ENCODE measurements at places on chromosomes 12 and 14.
A peak's percentile ranks its signal among the peaks of the same experiment; 100 is the strongest.

DNA sequence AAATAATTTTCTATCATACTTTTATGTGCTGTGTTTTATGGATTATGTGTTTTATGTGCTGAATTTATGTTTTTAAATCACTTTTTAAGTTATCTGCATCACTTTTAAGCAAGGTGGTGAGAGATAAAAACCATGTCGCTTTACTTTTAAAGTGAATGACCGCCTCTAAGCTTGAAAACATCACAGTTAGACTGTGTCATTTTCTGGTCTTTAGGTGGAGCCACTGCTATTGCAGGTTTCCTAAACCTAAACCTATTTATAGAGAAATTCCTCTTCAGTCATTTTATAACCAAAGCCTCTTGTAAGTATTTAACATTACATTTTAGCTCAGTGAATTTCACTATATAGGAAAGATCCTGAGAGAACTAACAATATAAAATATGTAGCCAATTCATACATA lies 21.0 kb upstream of the MDM2 start:
- no peak for DNase-seq

- no peak for DNase-seq
Measured at GRCh38 chr12:96749999-96750398, 157.1 kb upstream of the NEDD1 start.

DNA sequence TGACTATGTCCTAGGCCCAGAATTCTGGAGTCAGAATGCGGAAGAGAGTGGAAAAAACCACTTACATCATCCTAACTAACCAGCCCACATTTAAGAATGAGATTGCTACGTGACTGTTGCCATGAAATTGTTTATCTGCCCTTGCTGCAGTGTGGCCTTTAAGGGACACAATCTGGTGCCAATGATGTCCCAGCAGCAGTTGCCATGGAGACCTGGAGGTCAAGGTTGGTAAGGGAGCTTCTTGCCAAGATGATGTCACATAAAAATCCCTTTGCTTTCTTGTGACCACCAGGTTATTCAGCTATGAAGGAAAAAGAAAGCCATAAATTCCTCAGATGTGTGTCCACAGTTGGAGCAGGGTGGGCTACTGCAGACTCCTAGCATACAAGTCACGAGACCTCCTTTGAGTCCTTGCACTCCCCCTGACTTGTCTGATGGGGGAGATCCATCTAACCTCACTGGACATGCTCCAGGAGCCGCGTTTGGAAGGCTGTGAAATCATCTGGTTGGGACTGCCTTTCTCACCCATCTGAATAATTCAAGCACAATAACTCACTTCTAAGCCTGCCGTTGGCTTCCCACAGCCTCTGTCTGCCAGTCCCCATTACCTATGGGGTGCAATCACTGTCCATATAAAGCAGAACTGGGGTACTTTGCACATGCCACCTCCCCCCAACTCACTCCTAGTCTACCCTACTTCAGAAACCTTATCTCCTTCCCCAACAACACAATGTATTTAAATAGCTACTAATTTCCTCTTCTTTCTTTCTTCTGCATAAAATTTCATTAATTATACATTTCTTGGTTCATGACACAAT lies 165.6 kb downstream of the ZFP36L1 start:
- DNase-seq = no peak

GRCh38 chr14:85909581-85909980 lies 379.6 kb downstream of the FLRT2 start:
- DNase-seq = no peak

DNA sequence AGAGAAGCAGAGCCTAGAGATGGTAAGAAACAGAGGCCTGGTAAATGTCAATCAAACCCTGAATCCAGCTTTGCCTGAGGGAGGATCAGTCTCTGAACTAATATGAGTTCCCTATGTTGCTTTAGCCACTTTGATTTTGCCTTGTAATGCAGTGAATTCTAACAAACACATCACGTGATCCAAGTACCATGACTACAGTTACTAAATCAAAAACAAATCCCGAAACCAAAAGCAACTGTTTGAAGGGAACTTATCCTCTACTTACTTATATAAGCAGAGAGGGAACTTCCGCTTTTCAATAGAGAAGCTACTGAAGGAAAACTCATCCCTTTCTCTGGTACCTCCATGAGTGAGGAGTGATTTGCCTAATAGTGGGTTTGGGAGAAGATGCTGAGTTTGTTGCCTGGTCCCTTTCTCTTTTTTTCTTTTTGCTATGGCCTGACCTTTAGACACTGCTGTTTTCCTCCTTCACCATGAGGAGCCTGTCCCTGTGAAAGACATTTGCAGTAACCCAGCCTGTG lies 7.7 kb upstream of the PPTC7 start:
- no peak for DNase-seq

- DNase-seq = no peak
Measured at GRCh38 chr12:118549510-118549980, 173.2 kb downstream of the SUDS3 start.

GRCh38 chr12:49232940-49233841 lies 31.7 kb upstream of the TUBA1C start:
- no peak for DNase-seq

DNA sequence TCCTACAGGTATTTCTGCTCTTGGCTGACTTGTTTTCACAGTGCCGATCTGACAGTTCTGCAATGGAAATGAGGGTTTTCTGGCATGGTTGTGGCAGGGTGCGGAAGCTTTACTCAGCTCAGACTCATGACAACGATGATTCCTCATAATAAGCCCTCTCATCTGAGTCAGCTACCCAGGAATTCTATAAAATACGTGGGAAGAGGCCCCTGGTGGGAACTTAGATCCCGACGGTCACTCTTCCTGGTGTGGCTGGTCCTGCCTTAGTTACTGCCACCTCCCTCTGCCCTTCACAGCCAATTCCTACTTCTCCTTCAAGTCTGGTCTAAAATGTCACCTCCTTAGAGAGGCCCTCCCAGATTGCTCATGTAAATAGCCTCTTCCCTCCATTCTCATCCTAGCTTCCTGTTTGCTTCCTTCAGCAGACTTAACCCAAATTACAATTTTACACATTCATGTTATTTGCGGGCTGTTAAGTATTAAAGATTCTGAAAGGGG lies 104.2 kb upstream of the MAP1LC3B2 start:
- no peak for DNase-seq

DNA sequence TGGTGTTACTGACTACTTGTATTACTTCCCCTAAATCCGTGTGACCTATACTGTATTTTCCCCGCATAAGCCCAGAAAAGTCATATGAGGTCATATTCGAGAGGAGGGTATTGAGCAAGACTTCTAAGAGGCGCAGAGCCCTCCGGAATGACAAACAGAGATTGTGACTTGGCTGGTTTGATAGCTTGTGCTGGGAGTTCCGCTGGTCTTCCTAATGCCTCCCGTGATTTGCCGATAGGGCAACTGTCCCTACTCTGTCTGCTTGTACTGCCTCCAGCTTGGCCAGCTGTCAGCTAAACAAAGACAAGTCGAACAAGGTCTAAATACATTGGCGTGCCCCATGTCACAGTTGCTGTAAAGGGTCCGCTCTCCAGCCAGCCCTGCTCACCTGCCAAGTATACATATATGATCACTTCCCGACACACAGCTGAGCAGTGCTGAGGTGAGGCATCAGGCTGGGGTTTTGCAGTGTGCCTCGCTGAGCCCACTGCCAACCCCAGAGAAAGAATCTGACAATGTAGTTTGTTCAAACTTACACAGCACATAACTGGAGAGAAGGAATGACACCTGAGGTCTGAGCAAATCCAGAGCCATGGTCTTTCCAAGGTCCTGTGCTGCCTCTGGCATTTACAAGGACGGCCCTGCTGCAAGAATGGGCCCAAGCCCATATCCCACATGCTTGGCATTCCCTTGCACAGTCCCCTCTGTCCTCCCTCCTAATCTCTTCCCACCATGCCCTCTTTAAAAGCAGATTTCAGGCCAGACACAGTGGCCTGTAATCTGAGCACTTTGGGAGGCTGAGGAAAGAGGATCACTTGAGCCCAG lies 23.7 kb downstream of the LGMN start:
- DNase-seq = no peak

GRCh38 chr14:70638416-70638815 lies 3.3 kb upstream of the TTC9 start:
- DNase-seq = no peak

GRCh38 chr12:111410431-111411184 lies 4.9 kb downstream of the SH2B3 start:
- DNase-seq = no peak

DNA sequence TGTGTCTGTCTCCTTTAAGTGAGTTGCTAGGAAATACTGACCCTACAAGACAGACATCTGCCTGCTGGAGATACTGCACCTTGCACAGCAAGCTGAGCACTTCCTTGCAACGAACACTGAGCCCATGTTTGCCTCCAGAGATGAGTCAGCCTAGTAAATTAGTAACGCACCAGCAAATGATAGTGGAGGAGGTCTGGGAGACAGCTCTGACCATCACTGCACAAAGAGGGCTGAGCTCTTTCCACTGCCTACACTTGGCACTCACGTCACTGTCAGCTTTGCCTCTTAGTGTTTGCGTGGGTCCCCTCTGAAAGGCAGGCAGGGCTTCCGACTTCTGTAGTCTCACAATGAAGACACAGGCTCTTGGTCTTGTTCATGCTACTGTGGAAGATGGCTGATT lies 109.0 kb downstream of the APAF1 start:
- no peak for DNase-seq

GRCh38 chr12:166425-167075 lies 47.4 kb downstream of the SLC6A12 start:
- no peak for DNase-seq

DNA sequence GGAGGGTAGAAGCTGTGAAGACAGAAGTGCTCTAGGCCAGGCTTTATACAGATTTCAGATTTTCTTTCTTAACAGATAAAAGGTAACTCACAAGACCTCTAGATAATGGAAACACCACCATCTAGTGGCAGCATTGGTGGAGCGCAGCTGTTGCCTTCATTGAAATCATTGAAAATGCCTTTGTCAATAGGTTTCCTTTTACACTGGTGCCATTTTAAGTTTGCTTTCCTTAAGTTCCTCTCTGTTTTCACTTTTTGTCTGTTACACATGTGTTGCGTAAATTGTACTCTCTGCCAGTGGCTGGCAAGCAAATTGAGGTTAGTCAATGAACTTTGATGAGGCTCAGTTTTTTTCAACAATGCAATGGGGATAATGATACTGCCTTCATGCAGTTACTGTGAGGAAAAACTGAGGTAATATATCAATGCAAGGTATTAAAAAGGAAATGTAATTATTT lies 31.1 kb downstream of the ALDH1L2 start:
- DNase-seq = peak; percentile 83

DNA sequence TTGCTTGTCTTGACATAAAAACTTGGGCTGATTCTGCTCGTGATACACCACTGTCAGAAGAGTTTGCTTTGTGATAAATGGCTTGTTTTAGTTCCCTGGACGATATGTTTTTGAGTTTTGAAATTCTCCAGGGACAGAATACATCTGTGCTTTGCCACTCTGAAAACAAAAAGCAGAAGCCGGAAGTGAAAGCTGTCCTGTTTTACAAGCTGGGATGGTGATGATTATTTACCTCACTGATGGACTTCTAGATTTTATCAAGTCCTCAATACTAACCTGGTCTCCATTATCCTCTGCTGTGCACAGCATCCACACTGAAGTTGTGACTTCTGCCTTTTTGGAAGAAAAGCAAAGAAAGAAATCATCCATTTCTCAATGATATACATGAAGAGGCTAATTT lies 251.6 kb downstream of the TRHDE start:
- DNase-seq = no peak

DNA sequence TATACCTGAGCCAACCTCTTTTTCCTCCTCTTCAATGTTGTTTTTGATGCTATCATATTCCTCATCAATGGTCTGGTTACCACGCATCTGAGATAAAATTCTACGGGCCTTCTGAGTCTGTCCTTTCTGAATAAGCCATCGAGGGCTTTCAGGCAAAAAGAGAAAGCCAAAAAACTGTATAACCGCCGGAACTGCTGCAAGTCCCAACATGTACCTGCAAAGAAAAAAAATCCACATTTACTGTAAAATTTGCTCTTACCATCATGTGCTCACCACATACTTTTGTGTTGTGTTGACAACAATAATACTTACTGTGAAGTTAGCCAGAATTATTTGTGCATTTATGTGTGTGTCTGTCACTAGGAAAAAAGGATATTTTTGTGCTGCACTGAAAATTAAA lies 77.6 kb downstream of the SLC2A13 start:
- no peak for DNase-seq

DNA sequence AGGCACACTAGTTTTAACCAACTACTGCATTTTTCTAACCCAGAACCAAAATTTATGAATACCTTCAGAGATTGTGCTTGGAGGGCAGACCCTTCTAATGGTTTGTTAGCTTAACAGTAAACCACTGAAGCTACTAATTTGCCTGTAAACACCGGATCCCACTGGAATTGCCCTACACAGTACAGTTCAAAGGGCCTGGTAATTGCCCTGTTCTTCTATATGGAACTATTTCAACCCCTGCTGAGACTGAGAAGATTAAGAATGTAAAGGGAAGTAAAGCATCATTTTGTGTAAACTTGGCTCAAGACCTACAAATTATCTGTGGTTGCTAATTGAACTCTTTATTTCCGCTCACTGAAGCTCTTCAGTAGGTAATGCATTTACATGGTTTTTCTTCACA lies 468.1 kb downstream of the NPAS3 start:
- DNase-seq = no peak

GRCh38 chr12:124496584-124496983 lies 70.8 kb downstream of the NCOR2 start:
- DNase-seq = no peak

- no peak for DNase-seq
Measured at GRCh38 chr12:27334042-27334720, 1.5 kb downstream of the BMAL2 start.

- DNase-seq = no peak
Measured at GRCh38 chr14:106029959-106030358, 503.6 kb downstream of the TMEM121 start.

GRCh38 chr14:42665083-42665482 lies 1058.4 kb downstream of the LRFN5 start:
- DNase-seq = no peak

- no peak for DNase-seq
Measured at GRCh38 chr12:23795494-23795893, 154.0 kb downstream of the SOX5 start.

GRCh38 chr12:59444932-59445331 lies 150.9 kb upstream of the SLC16A7 start:
- no peak for DNase-seq

GRCh38 chr12:107091381-107091780 lies 2.0 kb downstream of the CRY1 start:
- DNase-seq = no peak

DNA sequence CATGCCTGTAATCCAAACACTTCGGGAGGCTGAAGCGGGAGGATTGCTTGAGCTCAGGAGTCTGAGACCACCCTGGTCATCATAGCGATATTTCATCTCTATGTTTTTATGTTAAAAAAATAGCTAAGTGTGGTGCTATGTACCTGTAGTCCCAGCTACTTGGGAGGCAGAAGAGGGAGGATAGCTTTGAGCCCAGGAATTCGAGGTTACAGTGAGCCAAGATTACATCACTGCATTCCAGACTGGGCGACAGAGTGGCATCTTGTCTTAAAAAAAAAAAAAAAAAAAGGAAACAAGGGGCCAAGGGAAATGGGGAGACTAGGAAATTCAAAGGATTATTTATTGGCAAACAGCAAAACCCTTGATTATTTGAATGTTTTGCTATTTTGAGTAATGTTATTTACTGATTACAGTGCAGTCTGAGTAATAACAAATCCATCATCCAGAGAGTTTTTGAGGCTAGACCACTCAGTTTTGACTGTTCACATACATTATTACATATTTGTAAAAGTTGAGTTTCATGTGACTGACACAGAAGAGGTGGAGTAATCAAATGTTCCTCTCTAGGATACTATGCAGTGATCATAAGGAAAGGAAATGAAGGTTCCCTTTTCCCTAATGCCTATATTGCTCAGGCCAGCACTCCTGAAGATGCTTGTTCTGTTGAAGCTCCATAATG lies 40.8 kb downstream of the PRKCH start:
- DNase-seq = no peak

- no peak for DNase-seq
Measured at GRCh38 chr14:93914278-93914677, 12.9 kb upstream of the FAM181A start.

Data from natural killer cell treated with Interleukin-12 subunit alpha and Interleukin-12 subunit beta and Interleukin-15 and Interleukin-18, amount 100 ng/mL, for 72 hours (primary cell).